Activated CD4-positive, CD25-positive, alpha-beta regulatory T cell treated with anti-CD3 and anti-CD28 coated beads, Interleukin-2, amount 50 U/mL, for 16 hours (primary cell): ENCODE measurements at places on chromosomes 12 and 14.

- DNase-seq = no peak
Measured at GRCh38 chr12:75632442-75632841, 121.0 kb upstream of the KRR1 start.

DNA sequence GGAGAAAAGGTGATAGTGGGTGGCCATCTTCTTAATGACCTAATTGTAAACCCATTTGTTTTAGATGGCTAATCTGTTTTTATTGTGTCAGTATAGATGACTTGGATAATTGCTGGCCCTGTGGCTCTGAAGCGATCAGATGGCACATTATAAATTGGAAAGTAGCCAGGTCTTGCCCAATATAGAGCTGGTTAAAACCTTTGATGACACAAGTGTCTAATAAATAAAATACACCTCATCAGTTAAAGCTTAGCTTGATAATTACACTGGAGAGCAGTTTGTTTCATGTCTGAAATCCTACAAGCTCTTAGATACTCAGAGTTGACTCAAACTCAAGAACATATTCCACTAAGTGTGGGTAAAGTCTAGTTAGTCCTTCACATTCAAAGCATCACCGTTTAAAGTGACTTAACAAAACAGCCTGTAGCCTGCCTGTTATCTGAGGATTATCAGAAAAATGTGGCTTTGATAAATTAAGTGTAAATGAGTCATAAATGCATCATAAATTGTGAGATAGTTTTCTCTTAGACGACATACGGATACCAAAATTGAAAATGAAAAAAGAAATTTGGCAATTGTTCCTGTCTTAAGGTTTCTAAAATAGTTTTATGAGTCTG is 280.9 kb downstream of the LRIG3 start:
- no peak for DNase-seq

DNA sequence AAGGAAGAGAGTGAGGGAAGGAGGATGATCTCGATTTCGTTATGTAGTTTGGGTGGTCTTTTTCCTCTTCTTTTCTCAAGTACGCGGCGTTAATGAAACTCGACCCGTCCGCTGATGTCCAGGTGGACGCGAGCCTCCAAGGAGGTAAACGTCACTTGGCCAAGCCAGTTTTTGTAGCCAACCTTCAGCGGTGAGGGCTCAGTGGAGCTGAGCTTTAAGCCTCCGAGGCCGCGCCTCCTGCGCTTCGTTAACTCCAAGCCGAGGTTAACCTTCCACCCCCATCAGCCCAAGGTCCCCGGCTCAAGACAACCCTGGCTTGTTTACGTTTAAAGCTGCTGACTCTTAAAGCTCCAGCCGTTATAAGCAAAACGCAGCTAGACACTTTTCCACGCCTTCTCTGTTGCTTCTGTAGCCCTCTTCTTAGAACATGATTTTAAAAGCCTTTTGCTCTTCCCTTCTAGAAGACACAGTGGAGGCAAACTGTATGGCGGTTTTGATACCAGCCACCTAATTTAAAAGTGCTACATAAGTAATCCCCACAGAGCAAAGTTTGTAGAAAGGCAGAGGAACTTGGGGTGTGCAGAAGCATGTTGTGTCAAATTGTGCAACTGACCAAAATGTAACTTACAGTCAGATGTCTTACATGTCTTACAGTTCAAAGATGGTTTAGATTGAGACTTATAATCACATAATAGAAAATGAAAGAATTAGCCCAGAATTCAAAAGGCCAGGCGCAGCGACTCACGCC is 923 bp upstream of the ITPR2 start:
- DNase-seq = no peak

GRCh38 chr12:113298861-113299545 is 35.9 kb downstream of the SLC8B1 start:
- no peak for DNase-seq

DNA sequence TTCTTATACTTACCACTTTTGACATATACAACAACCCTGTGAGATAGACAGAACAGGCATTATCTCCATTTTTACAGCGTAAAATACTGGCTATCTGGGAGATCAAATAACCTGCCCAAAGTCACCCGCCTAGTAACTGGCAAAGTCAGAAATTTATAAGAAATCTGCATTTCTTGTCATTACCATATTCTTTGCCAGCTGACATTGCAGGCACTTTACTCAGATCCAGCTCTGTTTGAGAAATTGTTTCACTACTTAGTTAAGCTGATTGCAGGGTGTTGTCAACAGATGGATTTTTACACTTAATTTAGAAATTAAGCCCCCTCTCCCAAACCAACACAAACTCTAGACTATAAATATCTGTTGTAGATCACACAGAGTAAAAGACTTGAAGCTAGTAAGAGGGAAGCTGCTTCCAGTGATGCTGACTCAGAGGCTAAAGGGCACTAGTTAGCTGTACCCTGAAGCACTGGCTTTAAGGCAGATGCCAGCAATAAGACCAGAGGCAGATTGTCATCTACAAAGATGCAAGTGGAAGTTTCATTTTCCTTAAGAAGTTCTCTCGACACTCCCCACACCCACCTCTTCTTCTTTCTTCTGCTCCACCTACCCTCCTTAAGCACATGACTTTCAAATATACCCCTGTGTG is 153.1 kb downstream of the ANO6 start:
- DNase-seq = no peak
